ENCODE measurements at places on chromosomes 4 and X.

- no peak for DNase-seq
These were observed 444.3 kb upstream of the GRIA3 start for GRCh38 chrX:122739770-122740169.

DNA sequence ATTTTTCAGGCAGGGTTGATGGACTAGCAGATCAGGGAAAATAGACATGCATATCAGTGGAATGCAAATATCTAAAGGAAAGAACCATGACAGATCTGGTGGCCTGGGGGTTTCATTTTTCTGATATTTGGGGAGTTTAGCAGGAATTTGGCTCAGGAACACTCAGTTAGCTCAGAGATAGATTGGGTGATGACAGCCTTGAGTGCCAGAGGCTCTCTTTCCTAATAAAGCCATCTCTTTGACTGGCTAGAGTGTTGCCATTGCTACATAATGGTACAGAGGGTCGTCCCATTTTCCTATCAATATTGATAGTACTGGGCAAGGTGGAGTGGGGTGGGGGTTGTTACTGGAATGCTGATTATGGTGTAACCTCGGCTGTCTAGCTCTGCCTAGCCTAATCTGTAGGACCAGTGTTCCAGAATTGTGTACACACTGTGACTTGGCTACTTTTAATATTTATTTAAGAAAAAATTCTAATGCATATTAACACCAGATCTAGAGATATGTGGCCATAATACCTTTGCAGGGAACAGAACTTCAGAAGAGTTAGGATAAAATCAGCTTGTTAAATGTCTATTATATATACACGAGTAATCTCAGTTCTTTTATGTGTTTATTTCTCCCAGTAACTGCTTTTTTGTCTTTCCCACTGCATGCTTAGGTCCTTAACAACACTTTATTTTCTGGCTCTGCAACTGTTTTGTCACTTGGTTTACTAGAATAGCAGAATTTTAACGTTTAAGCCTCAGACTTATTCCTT lies 145.0 kb upstream of the SPOCK3 start:
- no peak for DNase-seq

DNA sequence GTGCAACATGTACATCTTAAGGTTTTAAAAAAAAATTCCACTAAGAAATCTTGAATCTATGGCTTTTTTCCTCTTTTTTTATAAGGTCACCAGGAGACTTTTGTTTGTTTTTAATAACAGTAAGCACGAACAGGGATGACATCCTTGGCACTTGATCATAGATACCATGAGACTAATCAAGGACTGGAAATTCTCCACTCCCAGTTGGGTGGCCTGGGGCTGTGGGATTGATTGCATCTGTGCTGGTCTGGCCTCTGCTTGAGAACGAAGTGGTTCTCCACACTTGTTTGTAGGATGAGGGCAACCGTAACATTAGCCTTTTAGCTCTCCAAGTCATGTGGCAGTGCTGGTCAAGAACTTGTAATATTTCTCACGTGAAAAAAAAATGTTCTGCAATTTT lies 35.4 kb downstream of the SNX25 start:
- DNase-seq, result no peak

- no peak for DNase-seq
These were observed 1.7 kb upstream of the USP27X start for GRCh38 chrX:49877397-49878101.

- DNase-seq, result no peak
These were observed 42.3 kb downstream of the KLF3 start for GRCh38 chr4:38706301-38706700.

DNA sequence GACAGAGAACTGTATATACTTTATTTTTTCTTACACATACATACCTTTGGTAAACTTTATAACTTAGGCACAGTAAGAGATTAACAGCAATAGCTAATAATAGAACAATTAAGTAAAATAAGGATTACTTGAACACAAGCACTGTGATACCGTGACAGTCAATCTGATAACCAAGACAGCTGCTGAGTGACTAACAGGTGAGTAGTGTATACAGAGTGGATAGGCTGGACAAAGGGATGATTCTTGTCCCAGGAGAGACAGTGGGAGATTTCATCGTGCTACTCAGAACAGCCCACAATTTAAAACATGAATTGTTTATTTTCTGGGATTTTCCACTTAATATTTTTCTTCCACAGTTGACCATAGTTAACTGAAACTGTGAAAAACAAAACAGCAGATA lies 411.8 kb downstream of the PPP1R2C start:
- no peak for DNase-seq

All from stimulated activated CD8-positive, alpha-beta memory T cell treated with anti-CD3 and anti-CD28 coated beads, Interleukin-12 subunit alpha, Interleukin-12 subunit beta, amount 100 ng/mL, for 4 hours (primary cell).